Femur (tissue), 1 donor: ENCODE measurements at places on chromosomes 13 and 19.
A peak's percentile ranks its signal among the peaks of the same experiment; 100 is the strongest.

DNA sequence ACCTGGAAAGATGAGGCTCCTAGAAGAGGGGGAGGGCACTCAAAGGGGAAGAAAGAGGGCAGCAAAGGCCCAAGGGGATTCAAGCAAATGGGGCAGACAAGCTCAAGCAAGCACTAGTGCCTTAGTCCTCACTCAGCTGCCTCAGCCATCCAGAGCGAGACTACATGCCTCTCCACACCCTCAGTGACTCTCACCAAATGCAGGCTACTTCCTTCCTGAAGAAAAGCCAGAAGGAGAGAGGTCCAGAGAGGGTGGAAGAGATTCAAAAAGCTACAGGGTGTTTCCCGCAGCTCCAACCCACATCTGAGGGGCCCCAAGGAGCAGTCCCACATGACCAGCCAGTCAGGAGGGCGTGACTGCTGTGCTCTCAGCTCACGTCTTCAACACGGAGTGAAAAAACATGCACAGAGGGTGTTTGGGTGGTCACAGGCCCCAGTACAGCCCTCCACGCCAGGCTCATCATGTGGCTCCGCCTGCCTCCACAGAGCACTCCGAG is 40.5 kb downstream of the MIPEP start:
- no peak for DNase-seq

DNA sequence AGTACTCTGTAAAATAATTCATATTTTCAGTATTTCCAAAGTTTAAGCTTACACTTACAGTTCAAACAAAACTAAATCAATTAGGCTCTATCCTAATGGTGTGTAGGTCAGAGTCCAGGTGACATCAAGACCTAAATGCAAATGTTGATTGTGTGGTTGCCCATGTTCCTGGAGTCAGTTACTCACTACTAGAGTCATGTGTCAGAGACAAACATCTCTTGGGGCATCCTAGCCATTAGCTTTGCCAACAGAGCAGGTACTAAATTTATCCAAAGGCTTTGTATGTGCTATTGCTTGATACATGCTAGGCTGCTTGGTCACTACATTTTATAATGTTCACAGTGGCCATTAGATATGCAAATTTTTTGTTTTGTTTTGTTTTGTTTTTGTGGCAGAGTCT is 11.7 kb downstream of the SPRY2 start:
- no peak for DNase-seq

DNA sequence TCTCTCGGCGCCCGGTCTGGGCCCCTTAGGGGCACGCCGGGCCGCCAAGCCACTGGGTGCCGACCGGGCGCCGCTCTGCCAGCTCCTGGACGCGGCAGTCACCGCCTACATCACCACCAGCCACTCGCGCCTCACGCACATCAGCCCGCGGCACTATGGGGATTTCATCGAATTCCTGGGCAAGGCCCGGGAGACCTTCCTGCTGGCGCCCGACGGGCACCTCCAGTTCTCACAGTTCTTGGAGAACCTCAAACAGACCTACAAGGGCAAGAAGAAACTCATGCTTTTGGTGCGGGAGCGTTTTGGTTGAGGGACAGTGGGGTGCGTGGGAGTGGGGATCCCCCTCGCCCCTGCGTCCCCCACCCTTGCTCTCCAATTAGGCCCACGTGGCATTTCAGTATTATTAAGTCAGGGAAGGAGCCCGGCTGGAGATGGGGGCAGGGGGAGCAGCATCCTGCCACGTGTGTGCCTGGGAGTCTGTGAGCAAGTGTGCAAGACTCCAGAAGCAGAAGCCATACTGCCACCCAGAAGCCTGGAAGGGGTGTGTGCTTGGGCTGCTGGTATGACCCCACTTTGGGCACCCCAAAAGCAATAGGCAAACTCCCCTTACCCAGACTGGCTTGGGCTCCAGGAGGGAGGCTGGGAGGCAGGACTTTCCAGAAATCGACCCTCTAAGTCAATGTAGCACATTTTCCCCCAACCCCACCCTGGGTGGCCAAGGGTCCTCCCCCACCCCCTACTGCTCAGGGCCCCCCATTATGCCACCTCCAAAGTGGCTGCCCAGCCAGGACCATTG is 35.7 kb downstream of the ZSWIM4 start:
- DNase-seq = peak; percentile 60

- DNase-seq = no peak
Observed at GRCh38 chr13:102707467-102707866, 12.6 kb upstream of the METTL21C start.

- DNase-seq = peak; percentile 17
Observed at GRCh38 chr19:7874897-7875273, 695 bp upstream of the PRR36 start.

DNA sequence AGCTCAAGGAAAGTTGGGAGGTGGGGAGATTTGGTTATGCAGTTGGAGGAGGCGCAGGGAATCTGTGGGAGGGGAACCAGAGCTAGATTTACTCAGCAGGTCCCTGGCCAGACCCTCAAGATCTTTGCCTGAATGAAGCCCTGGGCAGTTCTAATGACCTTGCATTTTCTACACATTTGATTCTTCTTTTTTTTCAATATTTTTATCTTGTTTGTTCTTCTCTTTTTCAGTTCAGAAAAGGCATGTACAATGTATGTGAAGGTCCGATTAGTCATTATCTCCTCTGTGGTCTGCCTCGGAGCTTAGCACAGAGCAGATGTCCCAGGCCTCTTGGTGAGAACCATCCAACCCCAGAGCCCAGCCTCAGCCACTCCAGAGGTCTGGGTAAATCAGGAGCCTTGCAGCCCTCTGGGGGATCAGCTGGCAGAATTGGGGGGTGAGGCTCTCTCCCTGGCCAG is 24.2 kb downstream of the SERP2 start:
- DNase-seq = no peak

DNA sequence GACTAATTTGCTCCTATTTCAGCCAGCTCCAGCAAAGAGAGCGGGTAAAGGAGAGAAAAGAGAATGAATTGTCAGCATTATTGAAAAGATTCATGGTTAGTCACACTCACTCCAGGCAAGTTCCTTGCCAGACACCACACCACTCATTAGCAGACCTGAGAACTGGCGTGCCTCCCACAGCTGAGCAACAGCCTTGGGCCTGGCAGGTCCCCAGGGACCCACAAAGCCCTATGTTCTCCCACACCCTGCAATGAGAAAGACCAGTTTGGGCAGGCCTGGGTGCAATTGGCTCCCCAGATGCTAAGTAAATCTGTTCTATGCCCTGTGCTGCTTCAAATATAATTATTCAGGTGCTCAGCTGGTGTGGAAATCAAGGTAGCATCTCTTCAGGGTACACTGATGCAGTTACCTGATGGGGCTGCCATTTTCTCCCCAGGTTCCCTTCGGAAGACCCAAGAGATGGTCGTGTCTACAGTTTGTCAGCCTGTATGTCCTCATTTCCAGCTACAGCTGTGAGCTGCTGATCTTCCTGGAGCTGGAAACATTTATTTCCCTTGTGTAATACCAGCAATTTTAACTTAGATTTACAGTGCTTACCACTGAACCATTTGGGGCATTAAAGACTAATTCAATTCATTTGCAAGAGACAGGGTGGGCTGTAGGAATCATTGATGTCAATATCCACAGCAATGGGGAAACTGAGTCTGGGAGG is 405.0 kb downstream of the COG6 start:
- DNase-seq = peak; percentile 58

GRCh38 chr13:106277484-106278154 is 257.8 kb downstream of the EFNB2 start:
- no peak for DNase-seq

GRCh38 chr13:109381546-109382180 is 404.7 kb downstream of the IRS2 start:
- no peak for DNase-seq

GRCh38 chr19:49391581-49392399 is 3.7 kb downstream of the KASH5 start:
- DNase-seq = peak; percentile 87

- no peak for DNase-seq
Observed at GRCh38 chr19:15248106-15248505, 15.9 kb upstream of the EPHX3 start.

- DNase-seq = peak; percentile 65
Observed at GRCh38 chr19:20247016-20247683, 80.1 kb downstream of the ZNF486 start.

- DNase-seq = no peak
Observed at GRCh38 chr13:92173254-92173653, 774.8 kb downstream of the GPC5 start.

DNA sequence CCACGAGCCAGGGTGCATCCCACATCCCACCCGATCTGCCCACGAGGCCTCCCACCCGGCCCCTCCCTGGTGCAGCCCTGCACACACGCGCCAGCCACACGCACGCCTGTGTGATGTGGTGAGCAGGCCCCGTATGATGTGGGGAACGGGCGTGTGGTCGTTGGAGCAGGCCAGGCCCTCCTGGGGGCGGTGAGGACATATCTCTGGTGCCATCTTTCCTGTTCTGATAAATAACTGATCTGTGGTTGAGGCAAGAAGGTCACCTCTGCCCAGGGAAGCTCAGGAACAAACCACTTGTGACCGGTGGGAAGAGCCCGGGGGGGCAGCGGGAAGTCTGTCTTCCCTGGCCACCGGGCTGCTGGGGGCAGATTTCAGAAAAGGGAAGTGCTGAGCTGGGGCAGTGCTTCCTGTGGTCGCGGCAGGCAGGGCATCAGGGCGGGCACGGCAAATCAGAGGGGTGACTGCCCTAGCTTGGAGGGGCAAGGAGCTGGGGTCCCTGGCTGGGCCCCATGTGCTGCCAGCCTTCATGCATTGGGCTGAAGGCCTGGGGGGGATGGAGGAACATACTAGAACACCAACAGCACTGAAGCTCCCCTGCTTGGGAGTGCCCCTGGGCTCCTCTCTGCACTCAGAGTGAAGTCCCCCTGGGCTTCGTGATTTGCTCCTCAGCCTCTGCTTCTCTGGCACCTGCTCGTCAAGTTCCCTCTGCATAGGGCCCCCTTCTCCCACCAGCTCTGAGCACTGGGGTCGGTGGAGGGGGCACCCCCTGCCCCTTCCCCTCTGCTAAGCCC is 35.2 kb upstream of the SLC7A10 start:
- DNase-seq = no peak

DNA sequence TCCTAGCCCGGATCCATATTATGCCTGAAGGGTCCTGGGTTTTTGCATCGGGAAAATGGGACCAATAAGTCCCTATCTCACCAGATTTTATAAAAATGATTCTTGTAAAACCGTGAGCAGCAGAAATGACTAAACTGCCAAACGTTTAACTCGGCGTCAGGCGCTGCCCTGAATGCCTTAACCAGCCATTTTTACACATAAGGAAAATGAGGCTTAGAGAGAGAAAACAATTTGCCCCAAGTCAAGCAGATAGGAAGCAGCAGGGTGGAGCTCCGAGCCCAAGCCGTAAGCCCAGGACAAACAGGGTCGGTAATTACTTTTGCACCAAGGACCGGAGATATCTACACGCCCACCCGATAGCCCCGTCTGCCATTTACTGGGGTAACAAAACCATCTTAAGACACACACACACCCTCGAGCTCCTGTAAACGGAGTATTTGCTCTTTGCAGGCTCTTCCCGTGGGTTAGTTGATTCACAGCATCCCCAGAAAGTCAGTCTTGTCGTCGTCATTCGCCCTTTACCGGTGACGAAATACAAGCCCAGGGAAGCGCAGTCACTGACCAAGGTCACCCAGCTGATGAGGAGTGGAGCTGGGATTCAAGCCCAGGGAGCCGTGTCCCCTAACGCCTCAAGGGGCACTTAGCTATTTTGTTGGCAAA is 16.0 kb upstream of the MRI1 start:
- DNase-seq = no peak

- no peak for DNase-seq
Observed at GRCh38 chr13:109913936-109914510, 127.6 kb upstream of the IRS2 start.

DNA sequence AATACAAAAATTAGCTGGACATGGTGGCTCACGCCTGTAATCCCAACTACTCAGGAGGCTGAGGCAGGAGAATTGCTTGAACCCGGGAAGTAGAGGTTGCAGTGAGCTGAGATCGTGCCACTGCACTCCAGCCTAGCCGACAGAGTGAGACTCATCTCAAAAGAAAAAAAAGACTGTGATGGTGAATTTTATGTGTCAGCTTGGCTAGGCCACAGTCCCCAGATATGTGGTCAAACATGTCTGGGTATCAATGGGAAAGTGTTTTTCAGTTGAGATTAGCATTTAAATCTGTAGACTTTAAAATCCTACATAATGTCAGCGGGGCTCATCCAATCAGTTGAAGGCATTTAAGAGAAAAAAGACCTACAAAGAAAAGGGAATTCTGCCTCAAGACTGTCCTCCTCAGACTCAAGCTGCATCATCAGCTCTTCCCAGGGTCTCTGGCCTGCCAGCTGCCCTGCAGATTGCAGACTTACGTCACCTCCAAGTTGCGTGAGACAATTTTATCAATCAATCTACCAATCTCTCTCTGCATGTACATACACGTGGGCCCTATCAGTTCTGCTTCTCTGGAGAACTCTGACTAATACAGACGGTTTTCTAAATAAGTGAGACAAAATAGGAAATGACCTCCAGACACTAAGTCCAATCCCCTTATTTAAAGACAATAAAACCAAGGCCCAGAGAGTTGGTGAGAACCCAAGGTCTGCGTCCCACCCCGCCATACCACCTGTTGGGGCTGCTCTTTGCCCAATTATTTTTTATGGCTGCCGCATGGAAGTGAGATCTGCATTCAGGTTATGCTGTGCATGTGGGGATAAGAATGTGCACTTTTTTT is 99.2 kb downstream of the ABCC4 start:
- no peak for DNase-seq

DNA sequence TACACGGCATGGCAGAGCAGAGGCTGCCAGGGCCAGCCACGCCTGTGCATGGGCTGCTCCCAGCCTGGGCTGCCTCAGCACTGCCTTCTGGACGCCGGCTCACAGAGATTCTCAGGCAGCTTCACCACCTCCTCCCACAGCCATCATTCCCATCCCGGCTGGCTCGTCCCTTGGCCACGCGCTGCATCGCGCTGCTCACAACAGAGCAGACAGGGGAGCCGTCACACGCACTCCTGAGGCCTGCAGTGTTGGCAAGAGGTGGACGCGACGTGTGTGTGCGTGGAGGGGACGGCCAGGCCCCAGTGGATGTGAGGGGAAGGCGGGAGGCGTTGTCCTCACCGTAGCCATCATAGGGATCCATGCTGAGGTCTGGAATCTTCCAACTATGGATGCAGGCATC is 7.6 kb upstream of the PRKD2 start:
- peak; percentile 27 for DNase-seq

- DNase-seq = no peak
Observed at GRCh38 chr13:87537951-87538350, 133.2 kb upstream of the SLITRK5 start.
